Stimulated activated CD4-positive, alpha-beta T cell treated with anti-CD3 and anti-CD28 coated beads, Interleukin-4, amount 100 ng/mL, for 1 hour (primary cell): ENCODE measurements at places on chromosomes 6 and 20.

GRCh38 chr20:32837157-32837556 is 17.4 kb downstream of the MAPRE1 start:
- no peak for DNase-seq

DNA sequence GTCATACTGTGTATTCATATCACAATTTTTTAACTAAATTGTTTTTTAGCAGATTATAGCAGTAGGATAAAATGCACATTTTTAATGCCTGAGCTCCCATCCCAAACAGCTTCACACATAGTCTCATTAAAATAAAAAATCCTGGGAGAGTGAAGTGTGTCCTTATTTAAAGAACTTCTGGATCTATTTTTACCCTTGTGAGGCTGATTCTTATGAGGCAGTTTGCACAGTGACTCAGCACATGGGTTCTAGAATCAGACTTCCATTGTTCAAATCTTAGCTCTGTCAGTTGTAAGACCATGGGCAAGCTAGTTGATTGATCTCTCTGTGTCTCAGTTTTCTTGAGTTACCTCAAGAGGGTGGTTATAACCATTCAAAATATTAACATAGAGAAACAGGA is 72.3 kb downstream of the MACROD2 start:
- no peak for DNase-seq

- DNase-seq = no peak
Observed at GRCh38 chr20:44264287-44264686, 17.2 kb downstream of the GDAP1L1 start.

GRCh38 chr6:65569505-65569904 is 137.5 kb downstream of the EYS start:
- no peak for DNase-seq

DNA sequence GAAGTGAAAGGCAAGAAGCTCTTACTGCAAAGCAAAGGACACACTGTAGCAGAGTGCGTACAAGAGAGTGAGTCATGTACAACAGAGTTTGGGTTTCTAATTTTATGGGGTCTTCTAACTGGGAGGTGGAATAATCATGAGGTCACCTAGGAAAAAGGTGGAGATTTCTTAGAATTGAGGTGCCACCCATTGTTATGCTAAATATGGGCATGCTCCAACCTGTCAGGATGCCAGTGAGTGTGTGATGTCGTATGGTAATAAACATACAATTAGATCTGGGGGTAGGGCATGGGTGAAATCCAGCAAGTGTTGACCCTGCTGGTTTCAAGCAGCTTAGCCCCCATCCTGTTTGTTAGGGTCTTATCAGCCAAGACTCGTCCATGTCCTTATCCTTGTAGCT is 46.6 kb downstream of the OR2B6 start:
- no peak for DNase-seq

DNA sequence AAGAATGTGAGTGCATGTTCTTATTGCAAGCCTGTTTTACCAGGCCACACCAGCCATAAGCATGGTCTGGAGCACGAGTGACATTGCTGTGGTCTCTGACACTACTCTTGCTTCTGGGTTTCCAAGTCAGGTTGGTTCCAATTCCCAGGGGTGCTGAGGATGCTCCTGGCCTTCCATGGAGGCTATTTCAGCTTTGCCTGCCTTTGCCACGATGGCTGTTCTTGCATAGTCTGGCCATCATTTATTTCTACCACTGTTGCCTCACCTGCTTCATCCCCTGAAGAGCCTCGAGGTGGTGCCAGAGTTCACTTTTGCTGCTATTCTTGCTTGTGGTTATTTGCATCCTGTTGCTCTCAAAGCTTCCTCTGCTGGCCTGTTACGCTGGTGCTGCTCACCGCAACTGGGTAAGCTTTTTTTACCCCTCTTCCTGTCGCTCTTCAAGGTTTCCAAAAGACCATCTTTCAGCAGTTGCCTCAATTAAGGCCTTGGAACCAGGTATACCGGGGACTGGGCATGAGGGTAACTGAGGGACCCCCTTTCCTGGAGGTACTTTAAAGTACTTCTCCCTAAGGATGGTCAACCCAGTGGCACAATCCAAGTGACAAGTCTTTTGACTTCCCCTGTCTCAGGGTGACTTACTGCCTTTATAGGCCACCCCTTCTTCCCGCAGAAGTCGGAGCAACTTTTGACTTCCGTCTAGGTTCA is 64.5 kb downstream of the AKAP7 start:
- DNase-seq = peak; percentile 46

- no peak for DNase-seq
Observed at GRCh38 chr20:24649787-24650490, 180.5 kb downstream of the SYNDIG1 start.

GRCh38 chr6:1386038-1386709 is 3.2 kb upstream of the FOXF2 start:
- DNase-seq = no peak

DNA sequence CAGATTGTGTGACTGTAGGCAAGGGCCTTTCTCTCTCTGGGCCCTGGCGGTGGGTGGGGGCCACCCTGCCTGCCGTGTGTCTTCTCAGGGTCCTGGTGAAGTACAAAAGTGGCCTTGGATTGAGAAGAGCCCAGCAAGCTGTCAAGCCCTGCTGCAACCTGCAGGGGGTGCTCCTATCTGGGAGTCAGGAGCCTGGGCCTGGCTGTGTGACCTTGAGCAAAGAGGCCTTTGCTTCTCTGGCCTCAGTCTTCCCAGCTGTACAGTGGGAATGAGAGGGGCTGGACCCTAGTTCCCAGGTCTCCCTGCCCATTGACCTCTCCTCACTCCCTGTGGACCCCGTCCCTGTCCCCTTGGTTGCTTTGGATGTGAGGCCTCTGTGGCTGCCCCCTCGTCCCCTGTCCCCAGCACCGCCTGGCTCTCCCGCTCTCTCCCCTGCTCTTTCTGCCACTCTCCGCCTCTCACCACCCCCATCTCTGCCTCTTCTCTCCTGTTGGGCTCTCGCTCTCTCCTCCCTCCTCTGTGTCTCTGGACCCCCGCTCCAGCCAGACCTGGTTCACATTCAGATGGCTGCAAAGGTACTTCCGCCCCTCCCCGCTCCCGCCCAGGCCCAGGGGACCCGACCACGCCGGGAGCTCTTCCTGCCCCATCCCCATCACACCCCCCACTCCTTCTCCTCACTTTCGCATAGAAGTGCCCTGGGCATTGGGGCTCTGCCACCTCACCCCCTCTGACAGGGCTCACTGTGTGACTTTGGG is 46.7 kb downstream of the SRC start:
- no peak for DNase-seq

GRCh38 chr20:23232679-23233308 is 117.8 kb upstream of the NXT1 start:
- DNase-seq = no peak
